Lower leg skin (tissue), 4 donors: ENCODE measurements at places on chromosomes 12 and 14.

DNA sequence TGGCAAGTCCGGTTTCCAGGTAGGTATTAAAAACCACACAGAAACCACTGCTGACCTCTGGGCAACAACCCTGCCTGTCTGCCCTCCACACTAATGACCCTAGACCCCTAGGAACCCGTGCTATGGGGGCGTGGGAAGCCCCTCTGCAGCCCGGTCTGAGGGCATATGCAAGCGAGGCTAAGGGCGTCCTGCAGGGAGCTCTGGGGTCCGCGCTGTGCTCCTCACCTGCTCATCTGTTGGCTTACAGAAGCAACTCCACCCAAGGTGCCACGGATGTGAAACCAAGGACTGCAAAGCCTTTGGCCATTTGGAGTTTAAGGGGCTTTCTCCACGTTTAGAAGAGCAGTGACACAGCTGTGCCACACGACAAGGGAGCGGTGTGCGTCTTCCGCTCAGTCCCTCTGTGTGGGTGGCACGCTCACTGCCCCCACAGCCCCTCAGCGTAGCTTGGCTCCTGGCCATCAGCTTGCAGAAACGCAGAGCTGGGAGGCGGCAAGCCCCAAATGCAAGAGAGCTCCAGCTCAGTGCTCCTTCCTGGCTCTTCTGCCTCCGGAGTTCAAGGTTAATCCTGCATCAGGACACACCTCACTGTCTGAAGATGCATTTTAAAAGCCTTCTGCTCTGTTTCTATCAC, 18.4 kb downstream of the AMN start:
- no peak for DNase-seq

DNA sequence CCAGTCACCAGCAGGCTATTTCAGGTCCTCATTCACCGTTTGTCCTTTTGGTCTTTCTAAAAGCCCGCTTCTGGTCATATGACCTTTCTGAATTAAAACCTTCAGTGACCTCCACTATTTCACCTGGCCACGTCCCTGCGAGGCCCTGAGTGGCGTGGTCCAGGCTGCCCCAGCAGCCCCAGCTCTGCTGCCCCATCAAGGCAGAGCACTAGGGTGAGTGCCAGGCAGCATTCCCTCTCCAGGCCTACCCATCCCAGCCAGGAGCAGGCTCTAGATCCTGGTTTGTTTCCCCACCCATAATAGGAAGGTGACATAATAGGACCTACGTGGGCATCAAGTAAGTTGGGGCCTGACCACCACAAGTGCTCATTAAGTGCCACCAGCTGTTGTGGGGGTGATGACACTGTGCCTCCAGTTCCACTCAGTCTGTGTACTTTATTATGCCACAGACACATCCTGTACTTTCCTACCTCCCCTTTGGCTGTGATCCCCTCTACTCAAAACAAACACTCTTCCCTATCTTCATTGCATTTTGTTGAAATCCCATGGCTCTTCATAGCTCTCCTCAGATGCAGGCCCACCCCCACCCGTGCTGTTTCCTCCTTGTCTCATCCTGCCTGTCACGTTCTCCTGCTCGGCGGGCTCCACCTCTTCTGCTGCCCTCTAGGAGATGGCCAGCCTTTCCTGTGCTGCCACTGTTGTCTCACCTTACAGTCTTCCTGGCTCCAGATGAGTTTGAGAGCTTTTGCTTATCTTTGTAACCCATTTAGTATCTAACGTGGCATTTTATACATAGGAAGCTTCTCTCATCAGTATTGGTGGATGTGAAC, 21.4 kb downstream of the CKB start:
- DNase-seq: no peak

DNA sequence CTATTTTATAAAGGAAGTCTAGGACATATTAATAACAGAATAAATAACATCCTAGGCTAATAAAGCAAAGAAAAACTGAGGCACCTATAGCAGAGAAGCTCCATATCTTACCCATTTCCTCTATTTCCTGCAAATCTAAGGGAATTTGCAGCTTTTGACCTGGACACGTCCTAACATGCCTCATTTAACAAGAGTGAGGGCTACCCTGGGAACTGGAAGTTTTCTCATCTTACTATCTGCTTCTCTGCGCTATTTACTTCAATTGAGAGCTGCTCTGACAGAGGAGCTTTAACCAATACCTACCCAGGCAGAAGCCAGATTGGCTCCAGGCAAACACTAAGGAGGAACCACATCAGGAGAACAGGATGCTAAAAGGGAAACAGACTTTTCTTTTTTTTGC, 5.7 kb downstream of the YBX3 start:
- no peak for DNase-seq

DNA sequence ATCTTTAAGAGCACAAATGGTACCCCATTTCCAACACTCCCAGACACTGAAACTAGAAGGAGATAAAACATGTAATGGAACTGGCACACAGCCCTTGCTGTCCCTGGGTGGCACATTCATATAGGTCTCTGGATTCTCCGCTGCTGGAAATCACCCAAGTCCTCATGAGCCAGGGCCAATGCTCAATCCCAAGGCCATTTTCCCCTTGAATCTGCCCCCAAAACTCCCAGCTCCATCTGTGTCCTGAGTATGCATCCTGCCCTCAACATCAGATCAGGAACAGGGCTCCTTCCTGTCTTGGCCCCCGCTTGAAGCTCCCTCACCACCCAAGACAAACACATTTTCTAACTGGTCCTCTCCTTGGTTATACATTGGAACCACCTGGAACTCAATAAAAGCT, 24.6 kb downstream of the KRT76 start:
- no peak for DNase-seq

DNA sequence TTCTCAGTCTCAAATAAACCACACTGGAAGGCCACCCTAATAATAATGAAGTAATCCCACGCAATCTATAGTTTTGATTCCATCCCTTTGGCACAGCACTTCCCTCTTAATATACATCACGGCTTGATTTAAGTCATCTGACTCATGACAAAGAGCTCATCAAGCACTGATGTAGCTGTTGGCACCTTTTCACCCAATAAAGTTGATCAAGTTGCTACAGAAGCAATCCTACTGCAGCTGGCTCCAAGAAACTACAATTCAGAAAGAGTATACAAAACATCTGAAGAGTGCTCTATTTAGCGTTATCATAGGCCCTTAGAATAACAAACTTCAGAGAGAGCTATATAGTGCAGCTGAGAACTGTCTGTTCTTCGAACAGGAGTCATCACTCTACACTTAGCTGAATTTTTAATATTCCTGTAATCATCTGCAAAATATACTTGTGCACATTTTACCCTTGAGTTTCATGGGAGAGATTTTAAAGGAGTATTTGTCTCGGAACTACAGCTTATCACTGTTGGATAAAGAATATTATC, 94.9 kb downstream of the OSBPL8 start:
- no peak for DNase-seq

DNA sequence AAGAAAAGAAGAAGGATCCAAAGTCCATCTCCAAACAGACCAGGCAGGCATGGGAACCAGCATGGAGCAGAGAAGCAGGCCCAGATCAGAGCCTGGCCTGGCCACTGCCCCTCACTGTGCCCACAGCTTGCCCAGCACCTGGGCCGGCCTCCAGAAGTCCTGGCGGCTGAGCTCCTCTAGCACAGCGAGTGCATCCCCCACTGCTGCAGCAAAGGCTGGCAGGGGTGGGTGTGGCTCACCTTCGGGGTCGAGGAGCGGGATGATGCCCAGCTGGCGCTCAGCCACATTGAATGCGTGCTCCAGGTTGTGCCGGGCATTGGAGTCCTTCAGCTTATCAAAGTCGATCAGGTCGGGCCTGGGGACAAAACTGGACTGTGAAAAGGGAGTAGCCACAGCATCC, 78.7 kb downstream of the SPTB start:
- no peak for DNase-seq

DNA sequence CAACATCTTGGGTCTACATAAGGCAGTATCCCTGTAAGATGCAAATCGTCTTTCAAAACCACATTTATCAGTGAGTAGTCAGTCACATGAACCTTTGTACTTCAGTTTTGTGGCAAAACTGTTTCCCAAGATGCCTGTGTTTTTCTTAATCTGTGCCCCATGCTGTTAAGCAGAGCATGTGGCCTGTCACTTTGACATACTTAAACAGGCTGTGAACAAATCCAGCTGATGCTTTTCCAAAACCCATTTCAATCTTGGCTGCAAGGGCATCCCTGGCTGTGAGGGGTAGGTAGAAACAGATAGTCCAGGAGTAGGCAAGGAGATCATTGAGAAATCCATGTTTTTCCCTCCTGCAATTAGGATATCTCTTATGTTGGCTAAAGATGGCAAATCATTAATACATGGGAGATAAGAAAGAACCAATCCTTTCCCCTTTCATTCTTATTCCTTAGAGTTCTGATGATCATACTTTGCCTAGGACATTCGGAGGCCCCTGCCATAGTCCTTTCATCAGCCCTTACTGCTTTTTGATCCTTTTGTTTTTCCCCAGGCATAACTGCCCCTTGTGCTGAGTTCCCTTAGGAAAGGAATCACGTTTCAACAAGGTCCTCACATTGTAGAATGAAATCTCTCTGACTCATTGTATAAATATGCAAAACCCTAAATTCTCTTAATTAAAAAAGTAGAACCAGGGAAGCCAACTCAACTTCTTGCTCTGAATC, 121.1 kb upstream of the EEA1 start:
- no peak for DNase-seq

- DNase-seq: no peak
These were observed 21.4 kb upstream of the RASSF8 start for GRCh38 chr12:25937096-25937495.

DNA sequence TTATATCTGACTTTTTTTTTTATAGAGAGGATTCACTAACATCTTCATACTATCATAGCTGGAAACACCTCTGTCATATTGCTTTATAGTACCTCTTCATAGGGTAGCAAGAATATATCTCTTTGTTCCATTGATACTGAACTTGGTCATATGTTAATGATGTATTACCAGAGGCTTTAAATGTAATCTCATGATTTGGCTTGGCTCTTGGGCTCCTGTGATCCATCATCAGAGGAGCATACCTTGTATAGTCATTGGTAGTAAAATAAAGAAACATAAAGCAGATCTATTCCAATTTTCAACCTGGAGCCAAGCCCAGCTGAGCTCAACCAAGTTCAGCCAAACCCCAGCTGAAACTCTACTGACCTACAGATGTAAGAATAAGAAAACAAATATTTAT, 43.2 kb upstream of the GRIN2B start:
- DNase-seq: no peak

GRCh38 chr12:97542666-97543280, 80.2 kb downstream of the RMST start:
- DNase-seq: no peak

DNA sequence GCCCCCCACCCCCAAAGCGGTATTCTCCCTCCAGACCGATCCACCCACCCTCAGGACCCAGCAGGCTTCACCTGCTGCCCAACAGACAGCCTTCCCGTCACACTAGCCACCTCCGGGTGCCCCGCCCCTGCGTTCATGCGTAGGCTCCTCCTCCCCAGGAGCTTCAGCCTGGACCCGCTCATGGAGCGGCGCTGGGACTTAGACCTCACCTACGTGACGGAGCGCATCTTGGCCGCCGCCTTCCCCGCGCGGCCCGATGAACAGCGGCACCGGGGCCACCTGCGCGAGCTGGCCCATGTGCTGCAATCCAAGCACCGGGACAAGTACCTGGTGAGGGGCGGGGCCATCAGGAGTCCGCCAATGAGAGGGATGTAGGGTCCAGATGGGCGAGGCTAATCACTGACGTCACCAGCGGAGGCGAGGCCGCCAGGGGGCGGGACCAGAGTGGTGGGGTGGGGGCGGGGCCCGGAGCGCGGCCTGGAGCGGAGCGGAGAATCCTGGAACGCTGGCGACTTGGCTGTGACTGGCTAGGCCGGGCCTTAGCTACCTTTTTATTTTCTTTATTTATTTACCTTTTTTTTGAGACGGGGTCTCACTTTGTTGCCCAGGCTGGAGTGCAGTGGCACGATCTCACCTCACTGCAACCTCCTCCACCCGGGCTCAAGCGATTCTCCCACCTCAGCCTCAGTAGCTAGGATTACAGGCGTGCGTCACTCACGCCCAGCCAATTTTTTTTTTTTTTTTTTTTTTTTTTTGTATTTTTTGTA, 4.4 kb downstream of the TNS2 start:
- peak; percentile 93 for DNase-seq

GRCh38 chr14:105283899-105284298, 16.9 kb downstream of the BRF1 start:
- DNase-seq: no peak

- DNase-seq: no peak
These were observed 6.6 kb downstream of the RAP1B start for GRCh38 chr12:68617160-68617926.

DNA sequence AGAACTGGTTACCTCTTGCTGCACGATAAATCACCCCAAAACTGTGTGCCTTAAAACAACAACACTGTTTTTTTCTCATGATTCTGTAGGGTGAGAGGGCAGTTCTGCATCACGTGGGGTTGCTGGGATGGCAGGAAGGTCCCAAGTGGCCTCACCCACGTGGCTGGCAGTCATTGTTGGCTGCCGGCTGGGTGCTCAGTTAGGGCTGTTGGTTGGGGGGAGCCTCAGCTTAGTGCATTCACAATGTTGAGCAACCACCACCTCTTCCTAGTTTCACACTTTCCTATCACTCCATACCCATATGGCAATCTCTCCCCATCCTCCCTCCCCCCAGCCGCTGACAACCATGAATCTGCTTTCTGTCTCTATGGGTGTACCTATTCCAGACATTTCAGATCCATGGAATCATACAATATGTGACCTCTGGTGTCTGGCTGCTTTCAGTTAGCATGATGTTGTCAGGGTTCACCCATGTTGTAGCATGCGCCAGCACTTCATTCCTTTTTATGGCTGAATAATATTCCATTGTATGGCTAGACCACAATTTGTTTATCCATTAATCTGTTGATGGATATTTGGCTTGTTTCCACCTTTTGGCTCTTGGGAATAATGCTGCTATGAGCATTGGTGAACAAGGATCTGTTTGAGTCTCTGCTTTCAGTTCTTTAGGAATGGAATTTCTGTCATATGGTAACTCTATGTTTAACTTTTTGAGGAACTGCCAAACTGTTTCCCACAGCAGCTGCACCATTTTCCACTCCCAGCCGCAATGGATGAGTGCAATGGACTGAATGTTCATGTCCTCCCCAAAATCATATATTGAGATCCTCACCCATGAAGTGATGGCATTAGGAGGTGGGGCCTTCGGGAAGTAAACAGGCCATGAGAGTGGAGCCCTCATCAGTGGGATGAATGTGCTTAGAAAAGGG, 11.2 kb upstream of the POP5 start:
- DNase-seq: no peak

DNA sequence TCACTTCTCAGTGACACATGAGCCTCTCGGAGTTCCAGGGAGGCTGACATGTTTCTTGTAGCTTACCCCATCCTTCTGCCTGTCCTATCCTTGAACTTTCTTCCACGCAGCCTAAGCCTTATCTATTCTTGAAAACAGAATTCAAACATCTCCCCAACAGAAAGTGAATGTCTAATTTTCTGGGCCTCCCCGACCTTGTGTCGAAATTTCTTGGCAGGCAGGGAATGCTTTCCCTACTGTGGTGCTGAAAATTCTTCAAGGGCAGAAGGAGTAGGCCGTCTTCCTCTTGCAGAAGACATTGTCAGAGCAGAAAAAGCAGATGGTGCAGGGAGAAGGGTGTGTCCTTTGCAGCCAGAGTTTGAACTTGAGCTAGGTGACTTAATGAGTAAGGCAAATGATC, 63.0 kb upstream of the TCL1B start:
- DNase-seq: no peak
